Metanephros (tissue), 2 donors: ENCODE measurements at places on chromosomes 12 and 14. TPM values are rescaled to one million over a fixed set of nuclear protein-coding genes. Genes with fewer than 3 reads are reported as not detected.

The SCYL2 gene
- 53.7 TPM for total RNA-seq

The PLCZ1 gene
- total RNA-seq, result 1.2 TPM

The LRFN5 gene
- total RNA-seq, result 15.5 TPM

The A2M gene
- 306 TPM for total RNA-seq

The CACNB3 gene
- total RNA-seq, result 24.8 TPM

The VDR gene
- total RNA-seq, result 2.7 TPM

The PLD4 gene
- 16.2 TPM for total RNA-seq

The CHGA gene
- total RNA-seq, result 2.6 TPM

The KRT79 gene
- not detected for total RNA-seq

The FSCB gene
- total RNA-seq, result 0.12 TPM

The KRT81 gene
- total RNA-seq, result not detected

The CYP46A1 gene
- 2.3 TPM for total RNA-seq

The BBOF1 gene
- total RNA-seq, result 5.8 TPM

The SLC10A1 gene
- not detected for total RNA-seq

The ATP2A2 gene
- 174 TPM for total RNA-seq

The CFAP73 gene
- 0.76 TPM for total RNA-seq

The LBHD2 gene
- not detected for total RNA-seq

The BIN2 gene
- total RNA-seq, result 4.3 TPM

The KRT75 gene
- total RNA-seq, result not detected

The NDUFA12 gene
- 71.9 TPM for total RNA-seq

The LRRK2 gene
- 42.7 TPM for total RNA-seq

The AICDA gene
- 0.23 TPM for total RNA-seq

The PTPRR gene
- total RNA-seq, result 0.64 TPM

The RPS6KL1 gene
- total RNA-seq, result 2.1 TPM

The CLEC6A gene
- total RNA-seq, result 0.12 TPM

The KRT73 gene
- total RNA-seq, result not detected

The TBX3 gene
- total RNA-seq, result 87.9 TPM

The ASIC1 gene
- 3.9 TPM for total RNA-seq

The ANO4 gene
- total RNA-seq, result 0.76 TPM

The CIROP gene
- total RNA-seq, result not detected

The SERPINA10 gene
- total RNA-seq, result 0.06 TPM

The BICDL1 gene
- 35.6 TPM for total RNA-seq

The SDR9C7 gene
- total RNA-seq, result not detected

The COL2A1 gene
- 29.5 TPM for total RNA-seq

The SLC25A47 gene
- total RNA-seq, result not detected

The TAS2R42 gene
- total RNA-seq, result not detected

The LRRC74A gene
- total RNA-seq, result not detected

The NRIP2 gene
- total RNA-seq, result 8.4 TPM

The TTC6 gene
- 0.88 TPM for total RNA-seq

The TMEM52B gene
- total RNA-seq, result 127 TPM

The DUSP16 gene
- total RNA-seq, result 23.9 TPM

The ALDH1L2 gene
- total RNA-seq, result 1.4 TPM

The TTLL5 gene
- 24.8 TPM for total RNA-seq

The PROX2 gene
- not detected for total RNA-seq

The MYO1H gene
- 0.53 TPM for total RNA-seq

The GLIPR1L2 gene
- total RNA-seq, result 3.4 TPM

The LMNTD1 gene
- not detected for total RNA-seq

The GPD1 gene
- total RNA-seq, result 60.8 TPM

The ACSS3 gene
- 38.7 TPM for total RNA-seq

The SLC17A8 gene
- 0.23 TPM for total RNA-seq

The ITGB7 gene
- 3.7 TPM for total RNA-seq

The TSPAN19 gene
- 0.41 TPM for total RNA-seq

The PRH2 gene
- total RNA-seq, result 0.70 TPM

The PSEN1 gene
- 65.5 TPM for total RNA-seq

The FOXA1 gene
- total RNA-seq, result 3.2 TPM

The APOF gene
- total RNA-seq, result not detected
